ENCODE measurements at places on chromosomes 12 and 14.
A peak's percentile ranks its signal among the peaks of the same experiment; 100 is the strongest.

DNA sequence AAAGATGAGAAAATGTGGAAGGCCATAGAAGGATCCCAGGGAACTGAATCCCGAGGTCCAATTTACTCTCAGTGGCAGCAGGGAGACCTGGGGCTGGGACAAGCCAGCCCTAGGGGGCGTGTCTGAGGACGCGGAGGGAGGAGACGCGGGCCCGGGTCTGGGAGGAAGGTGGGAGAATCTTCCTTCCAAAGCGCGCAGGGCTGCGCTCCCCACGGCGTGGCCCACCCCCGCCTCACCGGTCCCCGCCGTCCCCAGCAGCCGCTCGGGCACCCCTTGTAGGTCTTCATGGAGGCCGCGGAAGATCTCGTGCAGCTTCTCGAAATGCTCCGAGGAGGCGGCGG lies 323 bp downstream of the VTI1B start:
- DNase-seq: peak; percentile 90

DNA sequence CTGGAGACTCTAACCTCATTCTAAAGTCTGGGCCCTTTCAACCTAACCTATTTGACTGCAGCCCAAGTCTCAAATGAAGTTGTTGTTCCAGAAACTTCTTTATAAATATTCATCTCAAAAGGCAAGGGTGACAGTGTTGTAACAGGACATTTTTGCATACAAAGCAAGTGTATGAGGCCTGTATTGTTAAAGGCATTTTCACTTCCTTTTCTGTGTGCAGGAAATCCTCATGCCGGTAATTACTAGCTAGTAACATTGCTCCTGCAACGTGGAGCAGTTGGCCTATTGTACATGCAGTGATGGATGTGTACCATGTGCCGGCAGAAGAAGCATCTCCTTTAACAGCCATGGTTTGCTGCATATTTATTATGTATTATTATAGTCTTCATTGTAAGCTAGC lies 156.5 kb upstream of the RMST start:
- no peak for DNase-seq

DNA sequence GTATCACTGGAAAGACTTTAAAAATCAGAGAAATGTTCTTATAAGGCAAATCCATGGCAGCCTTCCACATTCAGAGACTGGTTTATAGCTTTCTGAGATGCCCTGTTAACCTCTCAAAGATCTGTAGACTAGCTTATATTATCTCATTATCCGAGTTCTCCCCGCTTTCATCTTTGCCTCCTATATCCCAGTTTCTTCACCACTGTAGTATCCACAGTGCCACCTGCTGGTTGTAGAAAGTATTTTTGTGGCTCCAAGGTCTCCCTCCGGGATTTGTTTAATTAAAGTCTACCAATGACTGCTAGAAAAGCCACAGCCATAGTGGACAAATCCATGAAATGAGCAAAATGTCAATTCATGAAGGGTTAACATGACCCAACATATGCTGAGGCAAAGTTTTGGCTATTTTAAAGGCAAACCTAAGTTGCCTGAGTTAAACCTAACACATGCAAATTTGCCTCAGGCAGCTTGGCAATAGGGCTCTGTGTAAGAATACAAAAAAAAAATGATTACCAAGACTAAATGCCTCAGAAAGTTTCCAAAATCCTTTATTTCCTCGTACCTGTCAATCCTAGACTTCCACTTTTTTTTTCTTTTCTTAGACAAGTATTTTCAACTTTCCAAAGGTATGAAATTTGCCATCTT lies 218.8 kb upstream of the BMP4 start:
- DNase-seq: peak; percentile 83

- no peak for DNase-seq
These were observed 225.2 kb downstream of the FUT8 start for GRCh38 chr14:65637780-65638179.

- no peak for DNase-seq
These were observed 120.8 kb upstream of the PLXNC1 start for GRCh38 chr12:94027561-94027960.

- DNase-seq: peak; percentile 85
These were observed 1.3 kb downstream of the A2ML1 start for GRCh38 chr12:8823565-8824300.

DNA sequence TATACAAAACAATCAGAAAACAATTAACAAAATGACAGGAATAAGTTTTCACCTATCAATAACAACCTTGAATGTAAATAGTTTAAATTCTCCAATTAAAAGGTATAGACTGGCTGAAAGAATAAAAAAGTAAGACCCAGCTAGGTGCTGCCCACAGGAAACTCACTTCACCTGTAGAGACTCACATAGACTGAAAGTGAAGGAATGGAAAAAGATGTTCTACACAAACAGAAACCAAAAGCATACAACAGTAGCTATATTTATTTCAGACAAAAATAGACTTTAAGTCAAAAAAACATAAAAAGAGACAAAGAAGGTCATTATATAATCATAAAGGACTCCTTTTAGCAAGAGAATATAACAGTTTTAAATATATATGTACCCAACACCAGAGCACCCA lies 152.4 kb upstream of the PWP1 start:
- DNase-seq: no peak

DNA sequence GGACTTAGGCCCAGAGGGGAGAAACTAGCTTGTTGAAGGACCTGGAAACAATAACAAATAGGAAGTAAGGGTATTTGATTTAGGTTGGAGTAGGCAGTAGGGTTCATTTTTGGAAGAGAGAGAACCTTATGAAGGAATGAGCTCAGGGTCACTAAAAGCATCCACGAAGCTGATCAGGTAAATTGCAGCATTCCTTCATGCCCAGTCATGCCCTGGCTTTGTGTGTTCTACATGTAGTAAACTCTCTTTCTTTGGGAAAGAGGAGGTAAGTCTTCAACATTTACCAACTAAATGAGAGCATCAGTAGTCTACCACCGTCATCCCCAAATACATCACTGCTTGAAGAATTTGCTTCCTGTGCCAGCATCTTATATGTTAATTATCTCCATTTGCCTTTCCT lies 54.7 kb downstream of the CPSF2 start:
- DNase-seq: no peak

DNA sequence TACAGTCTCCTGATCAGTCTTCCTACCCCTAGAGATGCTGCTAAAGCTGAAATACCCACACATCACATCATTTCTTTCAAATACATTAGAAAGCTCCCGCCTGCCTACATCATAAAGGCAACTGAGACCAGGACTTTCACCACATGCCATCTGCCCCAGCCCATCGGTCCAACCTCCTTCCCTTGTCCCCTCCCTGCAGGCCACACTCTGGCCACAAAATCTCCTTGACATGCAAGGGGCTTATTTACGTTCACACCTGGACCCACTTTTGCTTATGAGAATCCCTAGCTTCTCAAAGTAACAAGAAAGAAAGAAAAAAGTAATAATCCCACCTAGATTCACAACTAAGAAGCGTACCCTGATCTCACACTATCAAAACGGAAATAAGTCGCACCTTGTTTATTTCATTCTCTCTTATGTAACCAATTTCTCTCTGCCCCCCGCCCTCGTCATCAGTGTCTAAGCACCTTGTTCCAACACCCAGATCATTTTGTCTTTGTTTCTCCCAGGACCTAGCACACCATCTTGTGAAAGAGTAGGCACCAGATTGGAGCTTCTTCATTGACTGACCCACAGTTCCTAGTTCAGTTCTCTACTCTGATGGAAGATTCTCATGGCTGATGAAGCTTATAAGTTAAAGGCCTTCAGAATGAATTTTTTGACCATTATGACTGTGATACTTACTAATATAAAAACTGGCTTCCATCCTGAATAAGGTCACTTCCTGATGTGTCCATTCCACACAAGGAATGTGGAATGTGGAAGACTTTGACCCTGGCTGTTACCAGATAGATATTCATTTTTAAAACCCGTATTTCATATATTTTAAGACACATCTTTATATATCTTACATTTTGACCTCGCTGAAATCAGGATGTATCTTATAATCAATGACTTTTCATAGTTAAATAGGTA lies 7.7 kb downstream of the WSB2 start:
- no peak for DNase-seq

DNA sequence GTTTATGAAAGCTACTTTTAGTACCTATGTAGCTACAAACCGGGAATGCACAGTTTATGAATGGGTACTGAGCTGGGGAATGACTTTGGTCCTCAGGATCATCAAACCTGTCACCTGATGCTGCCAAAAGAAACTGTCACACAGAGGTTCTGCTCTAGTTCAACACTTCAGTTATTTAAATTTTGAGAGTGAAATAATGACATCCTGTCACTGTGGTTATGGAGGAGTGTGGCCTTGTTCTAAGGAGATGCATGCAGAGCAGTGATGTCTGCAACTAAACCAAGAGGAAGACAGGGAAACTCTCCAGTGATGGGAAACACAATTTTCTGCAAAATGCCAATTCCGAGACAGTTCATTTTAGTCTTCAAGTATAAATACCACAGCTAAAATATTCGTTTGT lies 4.8 kb upstream of the AEBP2 start:
- DNase-seq: no peak

- no peak for DNase-seq
These were observed 411.7 kb upstream of the FLRT2 start for GRCh38 chr14:85118274-85118673.

GRCh38 chr14:23380976-23381375 lies 4.1 kb downstream of the CMTM5 start:
- no peak for DNase-seq

- peak; percentile 93 for DNase-seq
These were observed 21.3 kb downstream of the FKBP11 start for GRCh38 chr12:48903982-48904411.

- no peak for DNase-seq
These were observed 152.1 kb downstream of the SRGAP1 start for GRCh38 chr12:63996556-63996955.

DNA sequence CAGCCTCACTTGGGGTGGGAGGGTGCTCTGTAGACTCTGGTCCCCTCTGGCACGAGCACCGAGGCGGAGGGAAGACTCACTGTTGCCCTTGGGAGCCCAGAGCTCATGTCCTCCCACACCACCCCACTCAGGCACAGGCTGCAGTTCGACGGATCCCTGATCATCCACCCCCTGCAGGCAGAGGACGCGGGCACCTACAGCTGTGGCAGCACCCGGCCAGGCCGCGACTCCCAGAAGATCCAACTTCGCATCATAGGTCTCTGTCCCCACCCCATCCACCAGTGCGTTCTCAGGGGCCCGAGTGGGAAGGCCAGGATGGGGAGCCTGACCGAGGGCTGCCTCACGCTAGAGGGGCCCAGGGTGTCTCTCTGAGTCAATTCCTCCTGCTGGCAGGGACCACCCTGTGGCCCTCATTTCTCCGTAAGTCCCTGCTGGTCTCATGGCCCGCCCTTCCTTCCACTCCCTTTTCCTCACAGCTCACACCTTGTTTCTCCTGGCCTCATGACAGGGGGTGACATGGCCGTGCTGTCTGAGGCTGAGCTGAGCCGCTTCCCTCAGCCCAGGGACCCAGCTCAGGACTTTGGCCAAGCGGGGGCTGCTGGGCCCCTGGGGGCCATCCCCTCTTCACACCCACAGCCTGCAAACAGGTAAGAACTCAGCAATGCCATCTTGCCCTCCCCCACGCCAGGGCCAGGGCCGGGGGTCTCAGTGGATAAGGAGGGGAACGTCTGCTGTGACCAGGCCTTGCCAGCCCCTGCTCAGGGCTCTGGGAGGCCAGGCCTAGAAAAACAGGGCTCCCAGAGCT lies 27.0 kb downstream of the PAPLN start:
- DNase-seq: no peak

DNA sequence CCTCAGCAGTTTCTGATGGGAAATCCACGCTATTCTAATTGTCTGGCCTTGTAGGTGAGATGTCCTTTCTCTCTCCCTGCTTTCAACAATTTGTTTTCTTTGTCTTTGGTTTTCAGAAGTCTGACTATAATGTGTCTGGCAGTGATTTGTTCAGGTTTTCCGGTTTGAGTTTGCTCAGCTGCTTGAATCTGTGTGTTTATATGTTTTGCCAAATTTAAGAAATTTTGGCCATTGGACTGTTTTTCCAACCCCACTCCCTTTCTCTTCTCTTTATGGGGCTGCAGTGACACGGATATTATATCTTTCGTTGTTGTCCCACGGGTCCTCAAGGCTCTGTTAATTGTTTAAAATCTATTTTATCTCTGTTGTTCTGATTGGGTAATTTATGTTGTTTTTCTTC lies 105.0 kb downstream of the ADGRD1 start:
- DNase-seq: no peak
